Activated naive CD8-positive, alpha-beta T cell treated with anti-CD3 and anti-CD28 coated beads, Interleukin-2, amount 50 U/mL, for 16 hours (primary cell): ENCODE measurements at places on chromosomes 3 and 15.
A peak's percentile ranks its signal among the peaks of the same experiment; 100 is the strongest.

- DNase-seq, result no peak
These were observed 9.9 kb downstream of the TBC1D2B start for GRCh38 chr15:78067328-78068228.

GRCh38 chr3:9902372-9903237 lies at the start of gene IL17RE:
Gene IL17RE, plus strand, starts transcription at chr3:9902848. Its CDS starts 85 bp downstream, at chr3:9902933.
- no peak for DNase-seq

- no peak for DNase-seq
These were observed 160.0 kb upstream of the PRICKLE2 start for GRCh38 chr3:64385277-64385676.

- peak; percentile 23 for DNase-seq
These were observed 114.3 kb upstream of the ARHGEF3 start for GRCh38 chr3:56915966-56916586.

DNA sequence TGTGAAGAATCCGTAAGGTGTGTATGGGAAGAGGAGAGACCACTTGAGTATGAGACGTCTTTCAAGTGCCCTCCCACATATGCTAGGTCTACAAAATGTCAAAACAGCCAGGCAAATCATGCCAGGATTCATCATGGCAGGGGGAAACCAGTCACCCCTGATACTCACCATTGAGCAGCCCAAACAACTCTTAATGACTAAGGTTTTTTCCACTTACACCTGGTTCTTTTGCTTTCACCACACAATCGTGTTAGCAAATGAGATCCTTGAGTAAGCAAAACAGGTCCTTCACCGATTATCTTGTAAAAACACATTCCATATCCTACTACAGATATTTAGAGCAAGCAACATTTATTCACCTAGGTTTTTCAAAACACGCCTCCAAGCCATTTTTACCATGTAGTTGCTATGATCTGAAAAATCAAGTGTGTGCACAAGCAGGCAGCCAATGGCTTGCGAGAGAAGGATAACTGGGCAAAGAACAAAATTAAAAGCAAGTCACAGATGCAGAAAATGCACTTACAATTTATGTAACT lies 177.5 kb upstream of the LPP start:
- DNase-seq, result no peak

- peak; percentile 33 for DNase-seq
These were observed 66.4 kb upstream of the NR2E3 start for GRCh38 chr15:71743861-71744382.

DNA sequence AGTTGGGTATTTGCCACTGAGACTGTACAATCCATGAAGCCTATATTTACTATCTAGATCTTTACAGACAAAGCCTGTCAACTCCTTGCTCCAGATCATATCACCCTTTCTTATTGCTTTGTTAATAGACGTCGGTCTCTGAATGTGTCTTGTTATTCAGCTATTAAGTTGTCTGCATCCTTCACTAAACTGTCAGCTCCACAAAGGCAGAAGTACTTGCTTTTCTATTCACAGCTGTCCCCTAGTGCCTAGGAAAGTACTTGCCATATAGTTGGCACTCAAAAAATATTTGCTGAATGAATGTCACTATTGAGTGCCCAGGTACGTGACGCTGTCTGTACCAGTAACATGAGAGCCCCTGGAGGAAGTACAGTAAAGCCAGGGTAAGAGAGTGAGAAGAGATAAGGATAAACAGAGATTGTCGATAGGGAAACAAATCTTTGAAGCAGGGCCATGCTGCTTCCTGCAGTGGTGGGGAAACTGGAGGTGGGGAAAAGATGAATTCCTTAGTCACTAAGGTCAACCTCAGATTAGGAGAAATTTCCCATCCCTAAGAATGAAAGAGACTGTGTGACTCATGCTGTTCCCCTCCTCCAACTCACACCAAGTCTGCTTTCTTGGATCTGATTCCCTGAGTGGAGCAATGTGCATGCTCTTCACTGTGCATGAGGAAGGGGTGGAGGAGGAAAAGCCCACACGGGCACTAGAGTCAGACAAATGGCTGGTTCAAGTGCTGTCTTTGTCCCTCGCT lies 36.3 kb downstream of the PRICKLE2 start:
- no peak for DNase-seq

DNA sequence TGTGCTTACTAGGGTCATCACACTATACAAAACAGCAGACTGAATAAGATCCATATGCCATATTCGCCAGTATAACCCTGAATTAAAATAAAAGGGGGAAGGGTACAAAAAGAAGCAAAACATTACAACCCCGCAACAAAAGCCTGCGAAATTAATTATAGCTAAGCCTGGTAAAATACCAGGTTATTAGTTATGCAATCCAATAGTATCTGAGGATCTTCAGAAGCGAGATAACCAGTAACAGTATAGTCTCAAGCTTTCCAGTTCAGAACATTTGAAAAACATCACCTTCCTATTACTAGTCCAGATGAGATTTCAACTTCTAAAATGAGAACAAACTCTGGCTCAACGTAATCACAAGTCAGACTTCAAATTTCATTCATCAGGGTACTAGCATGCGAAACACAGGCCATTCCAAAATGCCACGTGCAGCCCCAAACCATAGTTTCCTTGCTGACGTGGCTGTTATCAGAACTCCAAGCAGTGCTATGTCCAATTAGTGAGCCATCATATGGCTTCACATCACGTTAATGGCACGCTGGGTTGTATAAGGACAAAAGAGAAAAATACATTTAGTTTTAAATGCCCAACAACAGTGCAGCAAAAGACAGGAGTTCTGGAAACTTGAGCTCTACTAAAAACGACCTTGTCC lies 1.1 kb downstream of the SSR3 start:
- DNase-seq, result no peak

GRCh38 chr3:23811185-23811527 lies 5.4 kb downstream of the UBE2E1 start:
- DNase-seq, result no peak

DNA sequence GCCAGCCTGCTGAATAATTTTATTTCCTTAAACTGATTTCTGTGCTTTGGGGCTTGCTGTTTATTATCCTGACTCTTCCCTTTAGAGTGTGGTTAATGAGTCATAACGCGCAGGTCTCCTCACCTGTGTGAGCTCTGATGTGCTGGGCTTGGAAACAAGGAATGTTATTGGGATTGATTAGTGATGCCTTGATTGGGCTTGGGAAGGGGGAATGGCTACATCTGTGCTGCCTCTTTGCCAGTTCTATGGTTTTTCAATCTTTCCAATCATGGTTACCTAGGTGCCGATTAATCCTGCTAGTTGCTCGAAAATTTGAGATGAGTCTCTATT lies 161.0 kb downstream of the THSD4 start:
- DNase-seq, result no peak

GRCh38 chr3:137330246-137330645 lies 372.5 kb downstream of the IL20RB start:
- no peak for DNase-seq

DNA sequence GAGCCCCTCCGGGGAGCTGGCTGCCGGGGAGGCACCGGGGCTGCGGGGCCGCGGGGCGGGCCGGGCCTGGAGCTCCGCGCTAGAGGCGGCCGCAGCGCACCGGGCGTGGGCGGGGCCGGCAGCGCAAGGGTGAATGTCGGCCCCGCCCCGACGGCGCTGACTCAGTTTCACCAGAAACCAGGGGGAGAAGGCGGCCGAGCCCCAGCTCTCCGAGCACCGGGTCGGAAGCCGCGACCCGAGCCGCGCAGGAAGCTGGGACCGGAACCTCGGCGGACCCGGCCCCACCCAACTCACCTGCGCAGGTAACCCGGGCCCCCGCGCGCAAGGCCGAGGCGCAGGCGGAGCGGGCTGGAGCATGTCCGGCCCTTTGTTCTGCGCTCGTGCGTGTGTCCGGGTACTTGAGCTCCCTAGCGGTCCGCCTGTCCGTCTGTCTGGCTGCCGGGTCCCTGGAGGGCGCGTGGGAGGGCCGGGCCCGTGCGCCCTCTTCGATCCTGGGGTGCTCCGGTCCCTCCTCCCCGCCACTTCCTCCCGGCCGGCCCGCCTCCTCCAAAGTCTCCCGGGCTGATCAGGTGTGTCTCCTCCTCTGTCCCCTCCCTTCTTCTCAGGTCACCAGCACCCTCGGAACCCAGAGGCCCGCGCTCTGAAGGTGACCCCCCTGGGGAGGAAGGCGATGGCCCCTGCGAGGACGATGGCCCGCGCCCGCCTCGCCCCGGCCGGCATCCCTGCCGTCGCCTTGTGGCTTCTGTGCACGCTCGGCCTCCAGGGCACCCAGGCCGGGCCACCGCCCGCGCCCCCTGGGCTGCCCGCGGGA lies at the start of gene SPINT1:
Gene SPINT1, plus strand, starts transcription at position 164 of the 811 bp plus-strand sequence. Its CDS starts 507 bp downstream, at position 671.
- DNase-seq, result peak; percentile 36

DNA sequence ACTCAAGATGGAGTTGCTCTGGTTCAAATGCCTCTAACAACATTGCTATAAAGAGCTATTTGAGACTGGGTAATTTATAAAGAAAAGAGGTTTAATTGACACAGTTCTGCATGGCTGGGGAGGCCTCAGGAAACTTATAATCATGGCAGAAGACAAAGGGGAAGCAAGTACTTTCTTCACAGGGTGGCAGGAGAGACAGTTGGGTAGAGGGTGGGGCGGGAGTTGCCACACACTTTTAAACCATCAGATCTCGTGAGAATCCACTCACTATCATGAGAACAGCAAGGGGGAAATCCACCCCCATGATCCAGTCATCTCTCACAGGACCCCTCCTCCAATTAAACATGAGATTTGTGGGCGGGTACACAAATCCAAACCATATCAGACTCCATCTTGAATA lies 30.7 kb downstream of the MAP2K5 start:
- no peak for DNase-seq

- no peak for DNase-seq
These were observed 397.1 kb downstream of the TIGIT start for GRCh38 chr3:114690911-114691310.

DNA sequence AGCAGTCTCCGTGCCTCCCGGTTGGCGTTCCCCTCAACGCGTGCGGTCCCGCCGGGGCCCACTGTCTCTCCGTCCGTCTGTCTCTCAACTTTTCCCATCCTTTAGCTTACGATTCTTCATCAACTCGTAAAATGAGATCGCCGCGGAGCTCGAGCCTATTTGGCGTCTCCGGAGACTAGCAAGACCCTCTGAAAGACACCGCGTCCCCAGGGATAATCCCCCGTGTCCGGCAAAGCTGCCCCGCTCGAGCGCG lies 3.4 kb downstream of the GATA2 start:
- no peak for DNase-seq

DNA sequence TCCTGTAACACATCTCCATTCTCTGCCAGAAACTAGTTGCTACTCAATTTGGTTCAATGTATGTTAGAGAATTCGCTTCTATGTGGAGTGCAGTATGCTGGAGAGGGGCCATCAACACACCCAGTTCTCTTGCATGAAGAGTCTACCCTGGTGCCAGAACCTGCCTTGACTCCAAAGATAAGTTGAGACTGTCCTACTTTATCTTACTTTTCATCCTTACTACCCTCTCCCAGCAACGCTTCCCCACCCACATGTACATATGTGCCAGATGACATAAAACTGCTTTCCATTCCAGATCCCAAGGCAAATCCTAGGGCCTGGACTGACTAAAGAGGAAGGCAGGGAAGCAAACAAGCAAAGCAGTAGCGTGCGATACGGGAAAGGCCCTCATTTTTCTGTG lies 442.6 kb upstream of the THRB start:
- DNase-seq, result no peak

GRCh38 chr3:126464997-126465396 lies 10.7 kb downstream of the ZXDC start:
- no peak for DNase-seq

- no peak for DNase-seq
These were observed 8.7 kb downstream of the RAB7A start for GRCh38 chr3:128734523-128735189.

DNA sequence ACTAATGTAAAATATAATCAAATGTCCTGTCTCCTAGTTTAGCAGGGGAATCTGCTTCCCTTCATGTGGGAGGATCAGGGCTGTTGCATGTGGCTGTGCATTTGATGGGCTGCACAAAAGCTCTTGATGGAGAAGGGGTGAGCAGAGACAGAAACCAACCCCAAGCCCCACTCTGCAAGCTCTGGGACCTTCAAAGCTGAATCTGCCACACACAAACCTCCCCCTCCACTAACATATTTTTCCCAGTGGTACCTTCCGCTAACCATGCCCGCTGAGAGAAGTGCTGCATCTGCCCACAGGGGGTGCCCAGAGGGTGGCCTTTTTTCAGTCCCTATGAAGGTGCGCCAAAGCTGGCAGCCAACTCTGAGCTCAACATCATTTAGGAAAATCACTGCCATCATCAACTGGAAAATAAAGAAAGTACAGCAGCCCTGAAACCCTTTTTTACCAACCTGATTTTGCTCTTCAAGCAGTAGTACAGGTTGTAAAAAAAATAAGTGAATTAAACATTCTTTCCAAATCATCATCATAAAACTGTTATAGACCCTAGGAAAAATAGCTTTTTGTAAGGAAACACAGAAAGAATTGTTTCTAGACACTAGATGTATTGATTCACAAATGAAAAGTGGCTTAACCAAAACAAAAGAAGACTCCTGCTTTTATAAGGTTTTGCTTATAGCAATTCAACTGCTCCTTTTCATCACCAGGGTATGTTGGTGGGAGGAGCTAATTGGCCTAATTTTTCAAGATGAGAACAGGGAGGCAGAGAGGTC lies 97.0 kb downstream of the HHLA2 start:
- no peak for DNase-seq

DNA sequence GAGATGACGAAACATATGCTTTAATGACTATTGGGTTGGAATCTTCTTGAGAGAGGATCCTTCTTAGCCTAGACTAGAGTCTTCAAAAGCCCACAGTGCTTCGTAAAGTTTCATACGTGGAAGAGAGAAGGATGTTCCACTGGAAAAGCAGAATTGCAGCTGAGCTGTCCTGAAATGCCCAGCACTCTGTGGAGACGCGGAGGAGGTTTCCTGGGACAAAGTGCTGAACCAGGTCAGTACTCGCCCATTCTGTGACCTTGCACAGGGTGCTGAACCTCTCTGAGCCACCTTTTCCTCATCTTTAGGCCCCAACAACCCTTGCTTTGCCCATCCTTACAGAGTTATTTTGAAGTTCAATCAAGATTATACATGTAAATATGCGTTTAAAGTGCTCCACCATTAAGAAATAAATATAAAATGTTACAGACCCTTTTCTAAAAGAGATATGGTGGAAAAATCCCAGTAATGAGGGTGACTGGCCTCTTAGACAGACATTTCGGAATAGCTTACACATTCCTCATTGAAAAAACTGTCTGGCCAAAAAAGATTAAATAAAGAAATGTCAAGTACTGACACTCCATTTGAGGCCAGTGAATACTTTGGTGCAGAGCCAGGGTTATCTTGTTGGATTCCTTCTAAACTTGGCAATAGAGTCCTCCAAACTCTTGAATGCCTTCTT lies 4.2 kb upstream of the MAGEF1 start:
- no peak for DNase-seq
